ENCODE measurements at places on chromosomes 5 and 9.

GRCh38 chr5:172523146-172523745 lies 68.9 kb upstream of the SH3PXD2B start:
- no peak for DNase-seq

DNA sequence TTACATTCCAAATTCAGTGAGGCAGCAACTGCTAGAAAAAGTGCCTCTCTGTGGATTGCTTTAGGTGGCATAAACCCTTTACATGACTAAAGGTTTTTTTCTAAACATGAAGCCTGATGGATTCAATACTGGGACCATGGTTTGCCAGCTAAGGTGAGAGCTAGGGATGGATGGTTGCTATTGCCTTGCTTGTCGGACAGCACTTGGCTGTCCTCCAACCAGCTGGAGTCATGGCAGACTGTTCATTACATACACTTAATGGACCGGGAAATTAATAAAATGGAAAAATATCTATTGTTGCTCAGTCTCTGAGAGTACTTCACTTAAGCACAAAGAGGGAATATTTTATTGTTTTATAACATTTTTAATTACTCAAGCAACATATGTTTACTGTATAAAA lies 116.9 kb upstream of the TRPC7 start:
- no peak for DNase-seq

DNA sequence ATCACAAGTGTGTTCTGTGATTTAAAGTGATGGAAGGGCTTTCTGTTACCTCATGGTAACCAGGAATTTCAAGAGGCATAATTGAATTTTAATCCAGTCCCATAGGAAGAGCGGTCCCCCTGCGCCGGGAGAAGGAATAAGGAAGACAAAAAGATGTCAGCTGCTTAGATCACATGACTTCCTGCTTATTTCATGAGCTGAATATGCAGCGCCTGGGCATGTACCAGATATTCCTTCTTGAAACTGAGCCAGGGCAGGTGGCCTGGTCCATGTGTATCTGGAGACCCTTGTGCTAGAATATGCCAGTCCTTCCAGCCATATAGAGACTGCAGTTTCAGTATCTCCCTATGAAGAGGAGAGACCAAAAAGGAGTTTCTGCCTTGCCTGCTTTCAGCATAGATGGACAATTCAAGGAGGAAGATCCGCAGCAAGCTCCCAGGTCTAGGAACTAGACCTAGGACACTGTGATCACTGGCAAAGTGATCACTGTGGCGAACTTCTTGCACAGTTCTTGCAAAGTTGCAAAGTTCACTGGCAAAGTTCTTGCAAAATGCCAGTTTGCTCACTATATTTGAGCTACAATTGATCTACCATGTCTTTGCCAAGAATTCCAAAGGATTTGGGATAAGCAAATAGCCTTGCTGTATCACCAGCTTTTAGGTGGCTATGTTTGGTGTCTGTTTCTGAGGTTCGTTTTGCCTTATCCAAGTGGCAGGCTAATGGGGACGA lies 102.9 kb upstream of the PHYKPL start:
- DNase-seq = no peak

GRCh38 chr5:112121258-112121657 lies 297.8 kb downstream of the EPB41L4A start:
- DNase-seq = peak; percentile 86

DNA sequence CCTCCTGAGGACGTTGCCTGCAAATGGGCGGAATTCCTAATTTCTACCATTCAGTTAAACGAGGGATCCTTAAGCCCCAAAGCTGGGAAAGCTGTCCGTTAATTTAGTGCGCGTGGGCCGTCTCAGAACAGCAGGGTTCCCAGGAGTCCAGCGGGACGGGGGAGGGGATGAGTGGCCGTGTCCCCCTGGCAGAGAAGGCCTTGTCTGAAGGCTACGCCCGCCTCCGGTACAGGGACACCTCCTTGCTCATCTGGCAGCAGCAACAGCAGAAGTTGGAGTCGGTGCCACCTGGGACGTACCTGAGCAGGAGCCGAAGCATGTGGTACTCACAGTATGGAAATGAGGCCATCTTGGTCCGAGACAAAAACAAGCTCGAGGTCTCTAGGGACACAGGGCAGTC lies 1.3 kb downstream of the BRD3OS start:
- no peak for DNase-seq

GRCh38 chr9:126581893-126582292 lies 31.8 kb upstream of the LMX1B start:
- no peak for DNase-seq

DNA sequence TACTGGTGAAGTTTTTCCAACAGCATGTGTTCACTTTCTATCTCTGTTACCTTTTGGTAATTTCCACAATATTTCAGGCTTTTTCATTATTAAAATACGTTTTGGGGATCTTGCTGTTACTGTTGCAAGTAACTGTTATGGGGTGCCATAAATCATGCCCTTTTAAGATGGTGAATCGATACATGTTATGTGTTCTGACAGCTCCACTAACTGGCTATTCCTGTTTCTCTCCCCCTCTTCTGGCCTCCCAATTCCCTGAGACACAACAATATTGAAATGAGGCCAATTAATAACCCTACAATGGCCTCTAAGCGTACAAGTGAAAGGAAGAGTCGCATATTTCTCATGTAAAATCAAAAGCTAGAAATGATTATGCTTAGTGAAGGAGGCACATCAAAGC lies 13.1 kb upstream of the MSH3 start:
- DNase-seq = no peak

GRCh38 chr5:42985129-42986037 lies 54.7 kb downstream of the ANXA2R start:
- DNase-seq = peak; percentile 80

DNA sequence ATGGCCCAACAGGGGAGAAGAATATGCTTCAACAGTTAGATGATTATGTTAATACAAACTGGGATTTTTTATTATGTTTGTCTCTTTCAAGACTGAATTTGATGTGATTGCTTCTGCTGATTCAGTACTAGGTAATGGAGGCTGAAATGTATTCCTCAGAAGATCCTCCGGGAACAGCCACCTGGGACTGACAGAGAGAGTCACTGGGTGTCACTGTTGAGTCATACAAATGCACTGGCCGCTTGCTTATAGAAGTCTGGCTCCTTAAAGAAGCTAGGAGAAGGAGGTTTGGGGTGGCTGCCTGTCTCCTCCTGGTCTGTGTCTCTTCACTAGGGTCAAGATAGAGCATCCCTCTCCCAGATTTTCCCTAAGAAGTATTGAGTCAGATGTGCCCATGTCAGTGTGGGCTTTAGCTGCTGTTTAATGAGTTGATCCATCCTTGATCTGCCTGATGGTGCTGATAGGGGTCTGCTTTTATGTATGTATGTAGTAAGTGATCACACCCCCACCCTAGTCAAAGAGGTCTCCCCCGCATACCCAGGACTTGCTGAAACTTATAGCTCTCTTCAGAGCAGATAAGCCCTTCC lies 773.4 kb downstream of the BRINP1 start:
- DNase-seq = peak; percentile 46

DNA sequence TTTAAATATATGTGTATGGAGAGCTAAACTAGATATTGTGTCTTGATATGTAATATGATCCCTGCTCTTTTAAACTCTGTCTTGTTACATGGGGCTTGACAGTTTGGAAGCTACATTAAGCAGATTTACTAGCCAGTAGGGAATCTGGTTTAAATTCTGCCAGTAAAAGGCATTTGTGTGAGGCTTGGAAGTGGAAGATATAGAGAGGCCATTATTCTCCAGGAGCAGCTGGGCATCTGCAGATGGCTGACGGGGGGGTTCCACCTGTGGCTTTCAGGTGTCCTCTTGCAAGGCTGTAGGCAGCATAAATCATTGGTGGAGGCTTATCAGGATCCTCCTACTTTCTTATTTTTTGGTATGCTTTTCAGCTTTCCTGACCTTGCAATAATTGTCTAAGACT lies 179.1 kb upstream of the FBXL7 start:
- no peak for DNase-seq

- DNase-seq = no peak
These were observed 42.8 kb downstream of the MAST4 start for GRCh38 chr5:66639037-66639436.

DNA sequence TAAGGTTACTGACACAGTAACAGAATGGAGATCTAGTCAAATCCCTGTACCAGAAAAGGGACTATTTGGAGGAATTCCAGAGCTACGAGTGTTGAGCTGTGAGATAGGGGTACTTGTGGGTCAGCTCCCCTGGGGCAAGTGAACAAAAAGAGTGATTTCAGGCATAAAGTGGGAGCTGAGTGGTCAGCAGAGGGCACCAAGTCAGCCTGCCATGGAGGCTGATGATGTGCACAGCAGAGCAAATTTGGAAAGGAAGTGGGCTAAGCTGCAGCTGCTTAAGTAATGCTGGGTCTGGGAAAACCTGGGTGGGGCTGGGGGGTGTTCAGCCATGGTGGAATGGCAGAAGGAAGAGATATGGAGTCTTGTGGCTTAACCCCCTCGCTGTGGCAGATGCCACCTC lies 327.9 kb downstream of the NTRK2 start:
- no peak for DNase-seq

DNA sequence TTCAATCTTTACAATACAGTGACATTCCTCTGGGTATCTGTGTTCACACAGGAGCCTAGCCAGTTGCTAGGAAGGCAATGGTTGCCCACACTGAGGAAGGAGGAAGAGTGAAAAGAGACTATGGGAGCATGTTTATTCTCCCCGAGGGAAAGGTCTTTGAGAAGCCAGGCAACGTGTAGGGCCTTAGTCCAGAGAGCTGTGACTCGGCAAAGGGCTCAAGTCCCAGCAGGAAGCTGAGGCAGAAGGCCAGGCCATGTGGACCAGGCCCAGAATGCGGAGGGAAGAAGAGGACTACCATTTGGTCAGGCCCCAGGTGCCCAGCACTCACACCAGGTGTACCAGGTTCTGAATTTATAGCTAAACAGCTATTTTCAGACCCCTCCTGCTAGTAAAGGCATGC lies 136.6 kb upstream of the DMAC1 start:
- no peak for DNase-seq

DNA sequence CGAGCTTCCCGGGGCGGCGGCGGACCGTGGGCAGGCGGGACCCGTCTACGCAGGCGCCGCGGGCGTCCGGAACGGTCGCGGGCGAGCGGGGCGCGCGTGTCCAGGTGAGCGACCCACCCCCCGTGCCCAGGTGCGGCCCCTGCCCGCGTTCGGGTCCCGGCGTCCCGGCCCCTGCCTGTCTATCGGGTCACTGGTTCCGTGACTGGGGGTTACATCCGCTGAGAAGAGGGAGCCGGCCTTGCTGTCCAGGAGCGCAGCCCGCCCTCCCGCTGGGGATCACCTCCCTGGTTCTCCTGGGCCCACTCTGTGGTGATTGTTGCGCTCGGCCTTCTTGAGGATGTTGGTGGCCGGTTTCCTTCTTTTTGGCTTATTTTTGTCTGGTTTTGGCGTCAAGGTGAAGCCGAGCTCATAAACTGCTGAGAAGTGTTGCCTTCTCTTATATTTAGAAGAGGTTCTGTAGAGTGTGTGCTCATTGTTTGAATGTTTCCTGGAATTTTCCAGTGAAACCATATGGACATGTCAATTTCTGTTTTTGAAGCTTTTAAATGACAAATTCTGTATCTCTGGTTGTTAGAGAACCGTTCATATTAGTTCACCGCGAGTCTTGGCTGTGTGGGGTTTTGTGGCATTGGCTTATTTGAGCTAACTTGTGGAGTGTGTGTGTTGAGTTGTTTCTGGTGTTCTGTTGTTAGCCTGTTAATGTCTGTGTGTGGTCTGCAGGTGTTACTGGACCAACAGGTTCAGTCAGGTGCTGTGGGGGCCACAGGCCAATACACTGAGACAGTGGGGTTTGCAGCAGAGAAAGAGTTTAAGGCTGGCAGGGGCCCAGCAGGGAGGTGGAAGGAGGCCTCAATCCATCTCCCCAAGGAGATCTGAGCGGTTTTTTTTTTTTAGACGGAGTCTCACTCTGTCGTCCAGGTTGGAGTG lies 621 bp downstream of the CEP72 start:
- DNase-seq = no peak

DNA sequence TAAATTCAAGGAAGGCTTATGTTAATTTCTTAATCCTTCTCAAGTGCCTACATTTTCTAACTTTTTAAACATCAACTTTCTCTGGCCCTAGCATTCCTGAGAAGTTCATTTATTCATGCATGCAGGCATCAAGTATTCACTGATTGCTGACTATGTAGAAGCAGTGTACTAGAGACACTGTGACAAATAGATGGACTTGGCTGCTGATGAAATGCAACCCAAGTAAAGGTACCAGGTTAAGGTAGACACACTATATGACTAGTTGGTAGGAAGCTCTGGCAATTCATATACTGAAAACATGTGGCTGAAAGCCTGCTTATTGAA lies 66.6 kb downstream of the PRLR start:
- DNase-seq = no peak

DNA sequence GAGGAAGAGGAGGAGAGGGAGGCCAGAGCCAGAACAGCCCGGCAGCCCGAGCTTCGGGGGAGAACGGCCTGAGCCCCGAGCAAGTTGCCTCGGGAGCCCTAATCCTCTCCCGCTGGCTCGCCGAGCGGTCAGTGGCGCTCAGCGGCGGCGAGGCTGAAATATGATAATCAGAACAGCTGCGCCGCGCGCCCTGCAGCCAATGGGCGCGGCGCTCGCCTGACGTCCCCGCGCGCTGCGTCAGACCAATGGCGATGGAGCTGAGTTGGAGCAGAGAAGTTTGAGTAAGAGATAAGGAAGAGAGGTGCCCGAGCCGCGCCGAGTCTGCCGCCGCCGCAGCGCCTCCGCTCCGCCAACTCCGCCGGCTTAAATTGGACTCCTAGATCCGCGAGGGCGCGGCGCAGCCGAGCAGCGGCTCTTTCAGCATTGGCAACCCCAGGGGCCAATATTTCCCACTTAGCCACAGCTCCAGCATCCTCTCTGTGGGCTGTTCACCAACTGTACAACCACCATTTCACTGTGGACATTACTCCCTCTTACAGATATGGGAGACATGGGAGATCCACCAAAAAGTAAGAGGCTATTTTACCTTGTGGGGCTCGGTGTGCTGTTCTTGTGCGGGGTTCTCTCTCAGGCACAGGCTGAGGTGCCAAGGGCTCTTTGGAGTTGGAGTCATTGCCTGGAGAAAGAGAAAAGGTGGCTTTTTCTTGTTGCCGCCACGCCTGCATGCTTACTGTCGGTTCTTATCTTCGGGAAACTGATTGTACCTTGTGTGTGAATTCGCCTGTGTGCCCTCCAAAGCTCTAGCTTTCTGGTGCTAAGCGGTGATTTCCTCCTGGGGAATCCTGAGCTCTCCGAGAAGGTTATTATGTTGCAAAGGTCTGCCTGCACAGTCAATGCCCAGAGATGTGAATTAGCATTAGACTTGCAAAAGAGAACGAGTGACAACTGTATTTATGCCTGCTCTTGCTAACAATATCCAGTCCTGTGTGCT lies at the start of gene ISL1:
ISL1 (plus strand) TSS at position 318 of the 991 bp plus-strand sequence; CDS start at position 542, 224 bp downstream.
- DNase-seq = peak; percentile 66

DNA sequence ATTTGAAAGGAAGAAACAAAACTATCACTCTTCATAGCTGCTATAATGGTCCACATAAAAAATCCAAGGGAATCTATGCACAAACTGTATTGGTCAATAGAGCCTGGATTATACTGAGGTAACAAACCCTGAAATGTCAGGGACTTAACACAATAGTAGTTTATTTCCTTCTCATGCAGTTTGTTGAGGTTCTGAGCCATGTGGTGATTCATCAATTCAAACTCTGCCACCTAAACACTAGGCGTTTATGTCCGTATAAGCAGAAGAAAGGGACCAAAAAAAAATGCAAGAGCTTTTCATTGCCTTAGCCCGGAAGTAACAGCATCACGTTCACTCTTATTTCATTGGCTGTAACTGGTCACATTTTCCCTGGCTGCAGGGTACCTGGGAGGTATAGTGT lies 464.7 kb downstream of the ZSWIM6 start:
- no peak for DNase-seq
